ENCODE measurements at places on chromosomes 3 and 15. TPM values are rescaled to one million over a fixed set of nuclear protein-coding genes. Genes with fewer than 3 reads are reported as not detected.
A peak's percentile ranks its signal among the peaks of the same experiment; 100 is the strongest.

The GOLGA8M gene
- polyA plus RNA-seq = not detected

- no peaks in the 10 kb centered on the region for H3K27me3 ChIP-seq
- H3K36me3 ChIP-seq = no peaks in the 10 kb centered on the region
- H3K27ac ChIP-seq = peak overlapping the region; percentile 62
Observed at GRCh38 chr15:67915461-67916374, 75.9 kb upstream of the RNU6-1 start.

DNA sequence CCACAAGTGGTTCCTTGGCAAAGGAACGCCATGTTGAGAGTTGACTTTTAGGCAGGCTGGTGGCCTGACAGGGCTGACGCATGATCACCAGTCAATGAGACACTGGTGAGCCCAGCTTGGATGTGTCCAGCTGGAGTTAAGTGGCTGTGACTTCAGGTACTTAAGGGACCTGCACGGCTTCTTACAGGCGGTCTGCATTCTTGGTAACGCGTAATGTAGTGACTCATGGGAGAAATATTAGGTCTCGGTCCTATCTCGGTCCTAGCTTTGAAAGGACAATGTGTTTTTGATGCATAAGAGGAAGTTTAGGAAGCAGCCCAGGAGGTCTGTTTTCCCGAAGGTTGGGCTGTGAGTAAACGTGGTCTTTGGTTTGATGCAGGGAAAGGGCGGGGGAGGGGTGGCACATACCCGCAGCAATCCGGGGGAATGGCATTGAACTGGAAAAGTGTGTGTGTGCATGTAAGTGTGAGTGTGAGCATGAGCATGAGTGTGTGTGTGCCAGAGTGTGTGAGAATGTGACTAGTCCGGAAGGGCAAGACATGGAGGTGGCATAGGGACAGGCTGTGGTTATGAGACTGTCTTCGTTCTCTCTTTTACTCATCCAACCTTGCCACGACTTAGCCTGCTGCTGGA, 55.3 kb downstream of the FAM43A start:
- no peaks in the 10 kb centered on the region for H3K36me3 ChIP-seq
- H3K4me3 ChIP-seq = no peak overlapping the region
- peaks cover 25% of the 10 kb centered on the region for H3K4me1 ChIP-seq
- H3K27ac ChIP-seq = no peak overlapping the region
- DNase-seq = no peak

GRCh38 chr15:79140846-79141570, 50.4 kb upstream of the RASGRF1 start:
- H3K4me3 ChIP-seq = no peak overlapping the region
- H3K27ac ChIP-seq = no peak overlapping the region
- DNase-seq = no peak

DNA sequence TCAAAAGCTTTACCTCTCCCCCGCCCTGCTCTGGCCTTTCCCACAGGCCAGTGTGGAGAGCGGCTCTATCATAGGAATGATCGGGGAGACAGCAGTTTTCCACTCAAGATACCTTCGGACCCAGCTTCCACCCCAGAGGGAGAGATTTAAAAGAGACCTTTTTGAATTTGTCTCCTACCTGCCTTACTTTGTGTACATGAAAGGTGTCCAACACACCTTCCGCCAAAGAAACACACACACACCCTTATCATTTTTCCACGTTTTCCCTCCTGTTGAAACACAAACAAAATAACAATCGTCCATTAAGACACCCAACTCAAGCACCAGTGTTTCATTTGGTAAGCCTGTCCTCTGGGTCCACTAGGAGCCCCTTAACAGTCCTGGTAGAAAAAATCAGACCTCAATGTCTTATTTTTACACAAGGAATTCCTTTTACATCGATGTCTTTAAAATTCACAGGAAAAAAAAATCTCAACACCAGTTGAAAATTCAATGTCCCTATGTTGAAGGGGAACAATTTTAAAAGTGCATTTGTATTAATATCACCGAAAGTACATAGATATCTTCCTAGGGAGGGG, 4.0 kb downstream of the HES1 start:
- no peaks in the 10 kb centered on the region for H3K36me3 ChIP-seq
- no peak for DNase-seq
- peak overlapping the region; percentile 69 for H3K4me3 ChIP-seq
- peaks cover 72% of the 10 kb centered on the region for H3K4me1 ChIP-seq
- H3K27ac ChIP-seq = peak overlapping the region; percentile 98
- no peaks in the 10 kb centered on the region for H3K27me3 ChIP-seq

Measured in stomach (tissue), 19 donors.